ENCODE measurements at places on chromosomes 2 and 18.

GRCh38 chr2:216316743-216317142 is 55.5 kb downstream of the MARCHF4 start:
- no peak for DNase-seq

DNA sequence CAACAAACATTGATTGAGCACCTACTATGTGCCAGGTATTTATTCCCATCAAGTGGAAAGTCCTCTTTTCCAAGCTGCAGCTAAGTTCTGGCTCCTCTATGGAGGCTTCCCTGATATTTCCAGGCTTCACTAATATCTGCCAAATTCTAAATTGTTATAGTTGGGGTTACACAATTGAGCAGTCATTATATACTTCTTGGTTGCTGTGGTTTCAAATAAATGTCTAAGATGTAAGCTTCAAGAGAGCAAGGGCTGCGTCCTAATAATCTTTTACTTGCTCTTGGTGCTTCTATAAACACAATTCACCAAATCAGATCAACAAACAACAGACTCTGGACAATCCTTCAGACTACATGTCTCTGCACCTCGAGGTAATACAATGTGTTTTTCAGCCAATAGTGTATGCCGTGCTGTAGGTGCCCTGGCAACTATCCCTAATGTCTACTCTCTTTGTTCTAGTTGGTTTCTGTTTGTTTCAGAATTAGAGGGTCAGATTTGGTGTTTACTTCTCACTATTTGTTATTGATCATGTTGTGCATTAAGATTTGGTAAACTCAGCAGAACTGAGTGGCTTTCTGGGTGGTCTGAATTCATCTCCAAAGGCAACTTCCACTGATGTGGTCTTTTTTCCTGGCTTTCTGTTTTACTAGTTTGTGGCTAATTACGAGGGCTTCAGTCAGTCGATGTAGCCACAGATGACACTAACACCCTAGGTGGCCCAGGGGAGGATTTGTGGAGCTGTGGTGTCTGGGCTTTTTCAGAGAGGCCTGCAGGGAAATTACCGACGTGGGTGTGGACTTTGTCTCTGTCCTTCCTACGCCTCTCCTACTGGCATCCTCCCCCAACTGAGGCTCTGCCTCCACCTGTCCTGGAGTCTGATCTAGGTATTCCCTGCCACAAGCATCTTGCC is 50.4 kb downstream of the CDCA7 start:
- DNase-seq: no peak

- DNase-seq: no peak
Observed at GRCh38 chr2:51263951-51264350, 232.0 kb upstream of the NRXN1 start.

DNA sequence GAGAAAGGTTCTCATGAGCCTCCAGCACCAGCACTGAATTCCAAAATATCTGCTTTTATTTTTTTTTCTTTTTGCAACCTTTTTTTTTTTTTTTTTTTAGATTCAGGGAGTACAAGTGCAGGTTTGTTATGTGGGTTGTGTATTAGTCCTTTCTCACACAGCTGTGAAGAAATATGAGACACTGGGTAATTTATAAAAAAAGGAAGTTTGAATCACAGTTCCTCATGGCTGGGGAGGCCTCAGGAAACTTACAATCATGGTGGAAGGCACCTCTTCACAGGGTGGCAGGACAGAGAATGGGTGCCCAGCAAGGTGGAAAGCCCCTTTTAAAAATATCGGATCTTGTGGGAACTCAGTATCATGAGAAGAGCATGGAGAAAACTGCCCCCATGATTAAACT is 7.9 kb upstream of the TMX3 start:
- DNase-seq: no peak
